ENCODE measurements at places on chromosomes 4 and X.

- no peak overlapping the region for H3K4me3 ChIP-seq
- no peak for DNase-seq
- no peaks in the 10 kb centered on the region for H3K4me1 ChIP-seq
- peak overlapping the region; percentile 54 for H3K27ac ChIP-seq
- H3K36me3 ChIP-seq: no peaks in the 10 kb centered on the region
- H3K27me3 ChIP-seq: no peaks in the 10 kb centered on the region
These were observed 62.2 kb upstream of the FAM241A start for GRCh38 chr4:112082954-112083586.

DNA sequence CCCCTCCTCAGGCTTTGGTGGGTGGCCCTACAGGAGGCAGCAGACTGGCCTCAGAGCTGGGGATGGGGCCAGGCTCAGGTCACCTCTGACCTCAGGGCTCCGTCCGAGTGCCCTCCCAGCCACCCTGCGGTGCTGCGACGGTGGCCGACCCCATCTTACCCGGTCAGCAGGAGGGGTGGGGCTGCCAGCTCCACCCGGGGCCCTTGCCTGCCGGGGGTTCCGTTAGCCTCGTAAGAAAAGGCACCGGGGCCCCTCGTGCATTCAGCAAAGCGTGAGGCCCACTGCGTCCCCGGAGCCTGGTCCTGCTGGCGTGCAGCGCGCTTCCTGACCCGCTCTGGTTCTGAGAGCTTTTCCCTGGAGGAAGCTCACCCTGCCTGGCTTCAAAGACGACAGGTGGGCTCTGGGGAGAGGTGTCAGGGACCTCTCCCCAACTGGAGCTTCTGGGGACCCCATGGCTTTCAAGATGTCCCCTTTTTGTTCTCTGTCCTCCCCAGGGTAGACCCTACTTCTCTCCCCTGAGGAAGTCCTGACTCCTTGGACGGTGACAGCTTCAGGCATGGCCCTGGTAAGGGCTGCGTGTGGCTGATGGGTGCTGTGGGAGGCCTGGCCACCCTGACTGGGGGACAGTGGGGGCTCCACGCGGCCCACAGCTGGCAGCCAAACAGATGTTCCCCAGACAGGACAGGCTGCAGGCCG, 15.9 kb downstream of the FGFRL1 start:
- peaks cover 1% of the 10 kb centered on the region for H3K4me1 ChIP-seq
- no peak for DNase-seq
- no peaks in the 10 kb centered on the region for H3K27me3 ChIP-seq
- H3K27ac ChIP-seq: no peak overlapping the region

DNA sequence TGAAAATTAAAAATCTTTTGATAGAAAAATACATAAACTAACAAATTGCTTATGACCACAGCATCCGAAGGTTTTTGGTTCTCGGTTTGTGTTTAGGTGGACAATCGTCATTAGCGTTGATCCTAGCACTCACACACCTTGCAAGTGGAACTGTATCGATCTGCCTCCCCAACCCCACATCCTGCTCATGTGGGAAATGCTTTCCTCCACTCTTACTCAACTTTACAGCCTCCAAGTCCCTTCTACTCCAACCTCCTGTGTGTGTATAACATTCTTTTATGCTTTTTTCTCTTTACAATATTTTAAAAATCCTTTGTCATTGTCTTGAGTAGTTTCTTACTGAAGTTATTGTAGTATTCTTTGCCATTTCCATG, 15.6 kb upstream of the TMEM131L start:
- H3K27ac ChIP-seq: peak overlapping the region; percentile 52
- H3K4me1 ChIP-seq: no peaks in the 10 kb centered on the region
- no peaks in the 10 kb centered on the region for H3K36me3 ChIP-seq
- no peaks in the 10 kb centered on the region for H3K27me3 ChIP-seq
- no peak for DNase-seq

DNA sequence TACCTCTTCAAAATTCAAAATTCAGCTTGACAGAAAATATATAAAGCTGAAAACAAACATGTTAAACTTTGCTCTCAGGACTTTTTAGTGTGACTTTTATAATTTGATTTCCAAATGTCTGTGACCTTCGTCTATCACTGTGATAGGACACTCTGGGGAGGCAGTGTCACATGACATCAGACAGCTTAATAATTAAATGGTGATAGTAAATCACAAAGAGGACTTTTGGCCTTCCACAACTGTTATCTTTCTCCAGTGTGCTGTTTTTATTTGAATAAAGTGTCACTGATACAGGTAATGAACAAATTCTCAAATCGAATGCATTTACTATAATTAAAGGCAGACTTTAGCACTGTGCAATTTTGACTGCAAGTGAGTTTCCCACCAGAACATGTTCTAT, 83.1 kb downstream of the MID1 start:
- no peak overlapping the region for H3K27ac ChIP-seq
- H3K4me3 ChIP-seq: no peak overlapping the region
- H3K27me3 ChIP-seq: no peaks in the 10 kb centered on the region

DNA sequence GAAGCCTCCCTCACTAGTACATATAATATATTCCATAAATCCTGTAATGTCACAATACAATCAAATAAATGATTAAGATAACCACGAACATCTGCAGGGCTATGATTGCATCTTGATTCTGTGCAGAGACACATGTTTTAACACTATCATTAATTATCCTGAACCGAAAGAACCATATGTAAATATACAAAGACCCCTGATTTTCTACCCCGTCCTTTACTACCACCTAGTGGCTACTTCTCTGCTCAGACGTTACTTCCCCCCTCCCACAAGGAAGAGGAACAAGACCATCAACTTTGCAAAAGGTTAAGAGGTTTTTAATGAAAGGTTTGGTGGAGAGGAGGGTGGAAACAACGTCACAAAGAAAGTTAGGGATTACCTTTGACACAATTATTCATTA, 134.0 kb downstream of the COL4A6 start:
- H3K36me3 ChIP-seq: no peaks in the 10 kb centered on the region
- H3K27ac ChIP-seq: no peak overlapping the region
- no peak overlapping the region for H3K4me3 ChIP-seq
- no peaks in the 10 kb centered on the region for H3K27me3 ChIP-seq
- no peaks in the 10 kb centered on the region for H3K4me1 ChIP-seq

- no peaks in the 10 kb centered on the region for H3K36me3 ChIP-seq
- H3K27me3 ChIP-seq: no peaks in the 10 kb centered on the region
- no peak for DNase-seq
- no peak overlapping the region for H3K27ac ChIP-seq
These were observed 22.4 kb downstream of the RAB40AL start for GRCh38 chrX:102959471-102959870.

DNA sequence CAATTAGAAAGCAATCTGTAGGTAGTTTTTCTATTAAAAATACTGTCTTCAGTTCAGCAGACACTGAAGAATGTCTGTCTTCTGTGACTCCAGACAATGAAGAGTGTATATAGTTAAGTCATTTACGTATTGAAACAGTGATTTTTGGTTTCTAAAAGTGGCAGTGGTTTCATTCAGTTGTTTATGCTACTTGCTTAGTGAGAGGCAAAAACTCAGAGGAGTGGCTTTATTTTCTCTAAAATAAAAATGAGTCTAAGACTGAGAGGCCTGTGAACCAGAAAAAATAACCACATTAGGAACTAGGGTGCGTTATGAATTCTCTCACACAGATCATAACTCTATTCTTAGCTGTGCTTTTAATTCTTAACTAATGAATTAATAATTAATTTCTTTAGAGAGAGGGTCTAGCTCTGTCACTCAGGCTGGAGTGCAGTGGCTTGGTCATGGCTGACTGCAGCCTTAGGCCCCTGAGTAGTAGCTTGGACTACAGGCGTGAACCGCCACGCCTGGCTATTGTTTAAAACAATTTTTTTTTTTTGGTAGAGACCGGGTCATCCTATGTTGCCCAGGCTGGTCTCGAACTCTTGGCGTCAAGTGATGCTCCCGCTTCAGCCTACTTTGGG, 31.4 kb downstream of the FREM3 start:
- no peak for DNase-seq
- H3K4me3 ChIP-seq: no peak overlapping the region
- no peak overlapping the region for H3K27ac ChIP-seq

DNA sequence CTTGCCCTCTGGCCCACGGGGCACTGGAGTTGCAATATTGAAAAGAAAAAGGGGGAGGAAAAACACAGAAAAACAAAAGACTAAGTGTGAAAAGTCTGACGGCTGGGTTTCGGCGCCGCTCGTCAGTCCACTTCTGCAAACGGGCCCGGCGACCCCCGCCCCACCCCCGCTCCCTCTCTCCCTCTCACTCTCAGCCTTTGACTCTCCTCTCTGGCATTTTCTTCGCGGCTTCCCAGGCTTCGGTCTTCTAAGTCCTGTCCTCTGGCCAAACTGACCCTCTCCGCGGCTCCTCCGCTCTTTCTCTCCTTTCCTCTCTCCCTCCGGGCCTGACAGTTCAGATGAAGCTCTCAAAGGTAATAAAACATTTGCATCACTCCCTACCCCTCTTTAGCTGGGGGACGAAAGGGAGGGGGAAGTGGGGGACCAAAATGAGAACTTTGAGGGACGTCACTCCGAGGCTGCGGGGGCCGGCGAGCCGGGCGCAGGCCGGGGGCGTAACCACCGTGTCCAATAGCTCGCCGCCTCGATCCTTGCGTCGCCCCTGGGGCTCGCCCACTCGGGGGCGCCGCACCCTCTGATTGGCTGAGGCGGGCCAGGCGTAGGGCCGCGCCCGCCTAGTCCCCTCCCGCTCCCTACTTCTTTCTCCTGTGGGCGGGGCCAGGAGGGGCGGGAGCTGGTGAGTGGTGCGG, at the start of gene NKX6-1:
NKX6-1 (minus strand) TSS at position 358 of the 689 bp plus-strand sequence. CDS start 1,064 bp downstream, outside the sequence.
- H3K36me3 ChIP-seq: no peaks in the 10 kb centered on the region
- peak; percentile 62 for DNase-seq

- H3K27ac ChIP-seq: peak overlapping the region; percentile 45
- no peaks in the 10 kb centered on the region for H3K36me3 ChIP-seq
These were observed 17.6 kb upstream of the CC2D2A start for GRCh38 chr4:15451866-15452765.

DNA sequence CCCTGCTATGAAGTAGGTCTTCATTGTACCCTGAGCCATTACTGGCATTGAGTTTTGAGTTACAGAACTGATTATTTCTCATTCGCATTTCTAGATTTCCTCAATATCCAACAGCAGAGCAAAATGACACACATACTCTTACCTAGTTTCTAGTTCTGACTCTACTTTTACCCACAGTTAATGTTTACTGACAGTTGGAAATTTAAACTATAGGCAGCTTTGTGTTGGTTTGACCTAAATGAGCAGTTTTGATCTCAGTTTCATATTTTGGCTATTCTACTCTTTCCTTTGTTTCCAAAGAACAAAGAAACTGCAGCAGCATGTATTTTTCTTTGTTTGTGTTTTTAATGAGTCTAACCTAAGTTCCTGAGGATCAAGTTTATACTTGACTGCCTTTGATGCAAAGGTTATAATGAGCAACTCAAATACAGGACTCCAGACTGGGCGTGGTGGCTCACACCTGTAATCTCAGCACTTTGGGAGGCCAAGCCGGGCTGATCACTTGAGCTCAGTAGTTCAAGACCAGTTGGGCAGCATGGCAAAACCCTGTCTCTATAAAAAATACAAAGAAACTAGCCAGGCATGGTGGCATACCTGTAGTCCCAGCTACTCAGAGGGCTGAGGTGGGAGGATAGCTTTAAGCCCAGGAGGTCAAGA, 30.4 kb downstream of the TXK start:
- no peak overlapping the region for H3K27ac ChIP-seq
- no peak overlapping the region for H3K4me3 ChIP-seq
- no peaks in the 10 kb centered on the region for H3K36me3 ChIP-seq
- no peaks in the 10 kb centered on the region for H3K27me3 ChIP-seq
- no peak for DNase-seq

DNA sequence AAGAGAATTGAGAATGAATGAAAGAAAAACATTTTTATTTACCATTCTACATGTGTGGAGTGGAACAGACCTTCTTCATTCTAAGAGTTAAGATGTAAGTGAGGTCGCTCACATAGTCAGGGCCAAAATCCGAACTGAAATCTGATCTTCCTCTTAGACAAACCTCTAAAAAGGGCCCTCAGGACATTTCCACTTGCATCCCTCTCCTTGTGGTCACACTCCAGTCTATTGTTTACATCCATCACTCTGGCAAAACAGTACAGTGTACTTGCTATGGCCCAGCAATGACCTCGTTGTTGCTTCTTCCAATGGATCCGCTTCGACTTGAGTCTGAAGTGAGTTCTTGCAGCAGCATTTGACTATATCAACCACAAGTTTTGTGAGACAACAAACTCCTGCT, 54.2 kb downstream of the MOSPD2 start:
- DNase-seq: no peak
- H3K4me3 ChIP-seq: no peak overlapping the region
- H3K36me3 ChIP-seq: no peaks in the 10 kb centered on the region

- H3K4me1 ChIP-seq: no peaks in the 10 kb centered on the region
- no peak overlapping the region for H3K4me3 ChIP-seq
- H3K27me3 ChIP-seq: no peaks in the 10 kb centered on the region
- no peaks in the 10 kb centered on the region for H3K36me3 ChIP-seq
These were observed 249.2 kb downstream of the TENM3 start for GRCh38 chr4:182492423-182492822.

DNA sequence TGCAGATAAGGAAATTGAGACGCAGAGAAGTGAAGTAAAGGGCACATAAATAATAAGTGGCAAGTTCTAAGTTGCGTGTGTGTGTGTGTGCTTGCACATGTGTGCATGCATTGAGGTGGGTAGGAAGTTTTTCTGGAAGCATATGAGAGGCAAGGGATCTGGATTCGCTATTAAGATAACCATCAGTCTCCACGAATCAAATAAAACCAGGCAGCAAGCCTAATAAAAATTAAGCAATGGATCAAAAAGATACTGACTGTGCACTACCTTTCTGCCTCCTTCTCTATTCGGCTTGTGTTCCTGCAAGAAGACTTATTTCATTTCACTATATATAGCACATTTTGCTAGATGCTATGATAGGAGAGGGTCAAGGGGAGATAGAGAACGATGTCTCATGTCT, 23.8 kb downstream of the SLC16A2 start:
- H3K4me1 ChIP-seq: no peaks in the 10 kb centered on the region
- no peaks in the 10 kb centered on the region for H3K36me3 ChIP-seq
- H3K4me3 ChIP-seq: no peak overlapping the region
- DNase-seq: no peak
- H3K27ac ChIP-seq: no peak overlapping the region

DNA sequence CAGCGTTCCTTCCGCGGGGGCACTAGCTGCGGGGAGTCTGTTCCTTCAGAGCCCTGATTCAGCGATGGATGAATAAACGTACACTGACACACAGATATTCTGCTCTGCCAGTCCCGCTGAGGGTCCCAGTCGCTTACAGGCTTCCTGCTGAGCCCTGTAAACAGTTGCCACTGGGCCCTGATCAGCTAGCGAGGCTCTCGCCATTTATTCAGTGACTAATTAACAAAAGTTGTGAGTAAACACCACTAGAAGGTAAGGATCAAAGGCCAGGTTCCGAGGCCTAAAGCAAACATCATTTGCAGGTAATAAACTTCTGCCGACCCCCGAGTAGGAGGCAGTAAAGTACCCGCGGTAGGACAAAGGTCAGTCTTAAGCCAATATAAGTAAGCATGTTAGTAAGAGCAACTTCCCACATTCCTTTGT, 442.6 kb upstream of the GALNT7 start:
- H3K4me1 ChIP-seq: no peaks in the 10 kb centered on the region
- H3K36me3 ChIP-seq: no peaks in the 10 kb centered on the region

GRCh38 chrX:115036029-115036428, 18.6 kb upstream of the IL13RA2 start:
- H3K36me3 ChIP-seq: no peaks in the 10 kb centered on the region
- H3K27me3 ChIP-seq: no peaks in the 10 kb centered on the region
- no peaks in the 10 kb centered on the region for H3K4me1 ChIP-seq
- H3K27ac ChIP-seq: no peak overlapping the region

- no peaks in the 10 kb centered on the region for H3K4me1 ChIP-seq
- DNase-seq: no peak
- H3K27me3 ChIP-seq: no peaks in the 10 kb centered on the region
- no peaks in the 10 kb centered on the region for H3K36me3 ChIP-seq
- no peak overlapping the region for H3K4me3 ChIP-seq
- H3K27ac ChIP-seq: no peak overlapping the region
These were observed 66.8 kb upstream of the ANK2 start for GRCh38 chr4:112982680-112983079.

Measured in Peyer's patch (tissue), 4 donors.